Neural crest cell (in vitro differentiated cells): ENCODE measurements at places on chromosomes 3 and 15. TPM values are rescaled to one million over a fixed set of nuclear protein-coding genes. Genes with fewer than 3 reads are reported as not detected.

GRCh38 chr3:185282696-185283373 lies 29.0 kb upstream of the EHHADH start:
- peak; percentile 73 for DNase-seq

DNA sequence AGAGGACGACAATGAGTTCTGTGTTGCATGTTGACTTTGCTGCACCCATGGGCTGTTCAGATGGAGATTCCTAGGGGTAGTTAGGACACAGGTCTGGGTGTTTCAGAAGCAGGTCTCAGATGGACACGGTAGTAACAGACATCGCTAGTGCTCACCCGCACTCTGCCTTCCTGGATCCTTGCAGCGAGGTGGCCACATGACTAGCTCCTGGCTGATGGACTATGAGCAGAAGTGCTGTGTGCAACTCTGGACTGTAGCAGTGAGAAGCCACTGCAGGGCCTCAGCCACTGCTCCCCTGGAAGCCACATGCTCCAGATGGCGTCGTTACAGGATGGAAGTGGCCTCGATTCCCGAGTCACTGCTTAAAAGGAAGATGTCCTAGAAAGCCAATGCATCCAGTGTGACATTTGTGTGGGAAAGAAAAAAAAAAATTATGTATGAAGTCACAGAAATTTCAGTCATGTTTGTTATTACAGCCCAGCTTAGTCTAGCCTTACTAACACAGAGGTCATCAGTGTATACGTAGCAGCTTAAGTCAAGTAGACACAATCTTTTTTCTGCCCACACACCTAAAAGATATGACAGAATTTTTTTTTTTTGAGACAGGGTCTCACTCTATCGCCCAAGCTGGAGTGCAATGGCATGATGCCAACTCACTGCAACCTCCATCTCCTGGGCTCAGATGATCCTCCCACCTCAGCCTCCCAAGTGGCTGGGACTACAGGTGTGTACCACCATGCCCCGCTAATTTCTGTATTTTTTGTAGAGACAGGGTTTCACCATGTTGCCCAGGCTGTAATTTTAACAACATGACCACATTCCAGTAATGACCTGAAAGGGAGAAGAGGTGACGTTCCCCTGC lies 95.3 kb downstream of the XXYLT1 start:
- no peak for DNase-seq

- DNase-seq = no peak
These were observed 571.0 kb downstream of the FGF12 start for GRCh38 chr3:192156382-192156781.

- no peak for DNase-seq
These were observed 24.9 kb downstream of the EMC7 start for GRCh38 chr15:34076785-34077184.

GATM gene
- total RNA-seq = 9.7 and 10.7 TPM in 2 replicates

DNA sequence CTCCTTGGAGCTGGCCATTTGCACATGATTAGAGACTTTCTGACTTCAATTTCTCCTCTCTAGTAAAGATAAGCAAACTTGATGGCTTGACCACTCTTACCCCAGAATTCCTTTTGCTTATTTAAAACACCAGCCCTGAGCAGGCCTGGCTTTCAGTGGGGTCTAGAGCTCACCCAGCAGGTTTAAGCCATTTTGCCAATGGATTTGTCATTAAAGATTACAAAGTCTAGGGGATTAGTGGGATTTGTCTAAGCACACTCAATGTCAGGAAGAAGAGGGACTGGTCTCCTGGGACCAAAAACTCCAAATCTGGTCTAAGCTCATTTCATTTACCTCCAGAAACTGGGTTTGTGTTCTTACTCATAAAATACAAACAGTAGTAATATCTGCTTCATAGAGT lies 57.3 kb upstream of the SNTN start:
- no peak for DNase-seq

TRIM71 gene
- 92.4 and 95.2 TPM in 2 replicates for total RNA-seq

- peak; percentile 47 for DNase-seq
These were observed 47.0 kb upstream of the SELENOK start for GRCh38 chr3:53938645-53939044.

GRCh38 chr15:42772144-42772543 lies 35.2 kb upstream of the CDAN1 start:
- DNase-seq = no peak

SERINC4 gene
- total RNA-seq = 0.23 and 0.35 TPM in 2 replicates

GRCh38 chr3:147360646-147361453 lies 45.5 kb downstream of the ZIC4 start:
- DNase-seq = no peak

DNA sequence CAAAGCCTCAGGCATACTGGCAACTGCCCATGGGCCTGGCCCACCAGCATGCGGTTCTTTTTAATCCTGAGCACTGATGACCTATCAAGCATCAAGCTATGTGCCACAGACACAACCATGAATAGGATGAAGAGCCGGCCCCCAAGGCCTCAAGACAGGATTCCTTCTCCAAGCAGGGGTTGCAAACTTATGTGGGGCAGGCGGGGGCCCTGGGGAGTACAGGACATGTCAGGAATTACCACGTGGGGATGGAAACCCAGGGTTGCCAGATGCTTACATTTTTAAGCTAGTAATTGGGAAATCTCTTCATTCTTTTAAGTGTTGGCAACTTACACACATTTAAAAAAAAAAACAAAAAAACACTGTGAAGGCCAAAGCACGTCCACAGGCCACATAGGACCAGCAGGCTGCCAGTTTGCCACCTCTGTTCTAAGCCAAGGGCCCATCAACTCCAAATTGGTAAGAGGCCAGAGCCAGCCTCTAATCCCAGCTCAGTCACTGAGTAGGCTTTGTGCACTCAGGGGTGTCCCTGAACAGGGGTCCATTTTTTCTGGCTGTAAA lies 32.8 kb downstream of the BDH1 start:
- no peak for DNase-seq

DNA sequence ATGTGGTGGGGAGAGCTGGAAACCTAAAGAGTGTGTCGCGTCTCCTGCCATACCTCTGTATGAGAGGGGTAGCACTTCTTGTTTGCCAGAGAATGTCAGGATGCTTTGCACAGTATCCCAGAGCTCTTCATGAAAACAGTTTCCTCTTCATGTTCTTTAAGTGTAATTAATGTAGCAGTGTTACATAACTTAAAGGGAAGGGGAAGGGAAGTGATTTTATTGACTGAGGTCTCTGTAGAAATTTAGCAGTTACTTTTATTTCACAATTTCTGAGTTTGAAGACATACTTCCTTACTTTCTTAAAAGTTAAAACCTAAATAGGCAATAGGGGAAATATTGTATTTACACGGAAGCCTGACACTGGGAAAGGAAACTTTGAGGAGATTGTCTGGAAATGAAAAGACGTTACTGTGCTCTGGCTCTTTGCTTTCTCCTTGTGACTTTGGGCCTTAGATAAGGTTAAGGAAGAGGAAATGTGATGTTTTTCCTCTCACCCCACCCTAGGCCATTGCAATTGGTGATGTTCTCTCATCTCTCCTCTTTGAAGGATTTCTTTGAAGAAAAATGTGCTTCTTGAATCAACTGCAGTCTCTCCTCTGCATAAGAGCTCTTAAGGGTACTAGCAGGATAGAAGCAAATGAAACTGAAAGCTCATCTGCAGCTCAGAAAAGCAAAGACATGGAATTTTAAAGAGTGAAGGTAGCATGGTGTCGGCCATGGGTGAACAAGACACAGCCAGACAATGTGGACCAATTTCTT lies 6.0 kb downstream of the NXPE3 start:
- DNase-seq = no peak

ARPP21 gene
- 0.12 TPM in 1 of 2 replicates, not detected in the other for total RNA-seq

DNA sequence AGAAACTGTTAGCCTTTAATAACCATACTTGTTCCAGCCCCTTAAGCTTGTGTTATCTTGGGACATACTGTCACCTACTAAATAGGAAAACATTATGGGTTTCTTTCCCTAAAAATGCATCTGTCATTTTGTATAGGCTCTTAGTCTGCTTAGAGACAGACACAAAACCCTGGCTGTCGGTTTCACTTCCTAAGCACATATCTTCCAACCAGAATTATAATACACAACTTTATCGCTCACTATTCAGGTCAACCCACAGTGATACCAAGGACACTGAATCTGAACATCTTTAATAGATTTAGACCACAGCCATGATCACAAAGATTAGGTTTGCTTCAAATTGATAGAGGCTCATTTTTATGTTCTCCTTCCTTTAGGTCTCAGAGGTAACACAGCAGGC lies 111.8 kb downstream of the CFAP20DC start:
- DNase-seq = no peak

TRH gene
- total RNA-seq = 0.36 and 0.61 TPM in 2 replicates

DNA sequence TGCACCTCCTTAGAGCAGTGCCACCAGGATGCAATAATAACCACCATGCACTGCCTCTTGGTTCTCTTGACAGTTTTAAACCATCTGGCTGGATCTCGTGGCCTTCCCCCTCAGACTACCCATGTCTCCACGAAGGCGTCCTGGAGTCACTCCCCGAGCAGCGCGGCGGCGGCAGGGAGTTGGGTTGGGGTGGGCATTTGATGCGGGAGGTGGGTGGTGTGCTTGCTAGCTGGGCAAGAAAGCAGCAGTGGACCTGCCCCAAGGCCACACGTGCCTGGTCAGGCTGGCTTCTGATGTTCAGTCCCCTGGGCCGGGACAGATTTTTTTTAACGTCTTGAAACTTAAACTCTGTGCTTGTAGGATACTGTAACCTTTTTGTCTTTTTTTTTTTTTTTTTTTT lies 3.9 kb upstream of the TTLL3 start:
- DNase-seq = no peak

DNA sequence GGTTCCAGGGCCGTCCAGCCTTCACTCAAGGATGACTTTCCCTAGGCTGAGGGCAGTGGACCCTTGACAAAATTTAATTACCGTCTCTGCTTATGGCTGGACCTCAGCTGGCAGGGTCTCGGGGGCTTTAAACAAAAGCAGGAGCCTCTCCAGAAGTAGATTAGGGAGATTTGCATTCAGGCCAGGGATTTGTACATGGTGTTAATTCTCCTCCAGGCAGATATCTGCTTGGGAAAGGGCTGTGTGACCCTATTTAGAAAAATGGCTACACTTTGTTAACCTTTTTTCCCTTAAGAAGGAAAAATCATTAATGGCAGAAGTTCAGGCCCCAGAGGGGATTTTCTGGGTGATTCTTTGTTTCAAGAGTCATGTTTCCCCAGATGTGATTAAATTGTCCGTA lies 329.1 kb upstream of the C2CD4B start:
- DNase-seq = no peak

SLC51A gene
- total RNA-seq = not detected in 2 replicates
